ENCODE measurements at places on chromosomes 2 and 18.
A peak's percentile ranks its signal among the peaks of the same experiment; 100 is the strongest.

DNA sequence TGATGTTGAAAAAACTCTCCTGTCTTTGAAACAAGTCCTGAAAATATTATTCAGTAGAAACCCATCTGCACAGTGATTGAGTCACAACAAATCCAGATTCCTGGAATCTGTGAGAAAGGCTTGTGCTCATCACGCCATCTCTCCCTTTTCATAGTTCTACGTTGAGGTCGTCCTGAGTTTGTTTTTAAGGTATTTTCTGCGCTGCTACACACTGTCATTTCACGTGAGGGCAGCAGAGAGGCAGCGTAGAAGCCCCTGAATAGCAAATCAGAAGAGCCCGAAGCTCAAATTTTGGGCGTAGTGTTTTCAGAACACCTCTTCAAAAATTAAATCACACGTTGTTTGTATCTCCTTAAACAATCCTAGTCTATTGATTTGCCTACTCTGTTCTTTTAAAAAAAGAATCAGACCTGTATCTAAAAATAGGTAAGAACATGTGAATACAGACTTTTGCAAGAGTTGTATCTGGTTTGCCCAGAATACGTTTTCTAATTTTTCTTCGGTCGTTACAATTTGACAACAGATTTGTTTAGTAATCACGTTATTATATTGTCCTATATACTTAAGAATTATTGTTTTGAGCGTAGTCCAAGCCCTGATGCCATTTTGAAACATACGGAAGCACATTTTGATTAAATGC is 61.6 kb upstream of the SLC38A11 start:
- DNase-seq = no peak

DNA sequence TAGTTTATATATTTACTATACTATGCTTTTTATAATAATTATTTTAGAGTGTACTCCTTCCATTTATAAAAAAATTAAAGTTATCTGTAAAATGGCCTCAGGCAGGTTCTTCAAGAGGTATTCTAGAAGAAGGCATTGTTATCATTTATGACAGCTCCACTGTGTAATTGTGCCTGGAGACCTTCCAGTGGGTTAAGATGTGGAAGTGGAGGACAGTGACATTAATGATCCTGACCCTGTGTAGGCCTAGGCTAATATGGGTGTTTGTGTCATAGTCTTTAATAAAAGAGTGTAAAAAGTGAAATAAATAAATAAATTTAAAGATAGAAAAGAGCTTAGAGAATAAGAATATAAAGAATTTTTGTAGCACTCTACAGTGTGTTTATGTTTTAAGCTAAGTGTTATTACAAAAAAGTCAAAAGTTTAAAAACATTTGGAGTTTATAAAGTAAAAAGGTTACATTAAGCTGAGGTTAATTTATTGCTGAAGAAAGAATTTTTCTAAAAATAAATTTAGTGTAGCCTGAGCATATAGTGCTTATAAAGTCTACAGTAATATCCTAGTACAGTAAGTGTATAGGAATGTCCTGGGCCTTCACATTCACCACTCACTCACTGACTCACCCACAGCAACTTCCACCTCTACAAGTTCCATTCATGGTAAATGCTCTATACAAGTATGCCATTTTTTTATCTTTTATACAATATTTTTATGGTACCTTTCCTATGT is 190.0 kb upstream of the SESTD1 start:
- no peak for DNase-seq

GRCh38 chr2:140718999-140719398 is 1411.8 kb downstream of the LRP1B start:
- DNase-seq = no peak

DNA sequence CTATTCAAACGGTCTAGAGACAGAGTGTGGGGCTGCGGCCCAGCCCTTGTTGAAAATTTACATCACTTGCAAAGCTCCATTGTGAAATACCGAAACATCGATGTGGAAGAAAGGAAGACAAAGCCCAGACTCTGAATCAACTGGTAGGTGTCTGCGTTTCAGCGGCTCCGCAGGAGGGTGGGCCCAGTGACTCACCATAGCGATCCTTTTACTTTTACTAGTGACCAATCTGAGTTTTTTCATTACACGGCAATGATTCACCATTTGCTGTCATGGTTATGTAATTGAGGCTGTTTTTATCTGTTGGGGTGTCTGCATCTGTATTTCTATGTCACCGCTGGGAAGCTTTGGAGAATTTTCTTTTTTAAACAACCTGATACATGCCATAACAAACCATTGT is 66.6 kb upstream of the ODC1 start:
- DNase-seq = no peak

GRCh38 chr2:33505966-33506365 is 29.5 kb downstream of the RASGRP3 start:
- DNase-seq = peak; percentile 22

Data from anterior cingulate cortex (tissue), 58 donors.